ENCODE measurements at places on chromosomes 1 and 21.

DNA sequence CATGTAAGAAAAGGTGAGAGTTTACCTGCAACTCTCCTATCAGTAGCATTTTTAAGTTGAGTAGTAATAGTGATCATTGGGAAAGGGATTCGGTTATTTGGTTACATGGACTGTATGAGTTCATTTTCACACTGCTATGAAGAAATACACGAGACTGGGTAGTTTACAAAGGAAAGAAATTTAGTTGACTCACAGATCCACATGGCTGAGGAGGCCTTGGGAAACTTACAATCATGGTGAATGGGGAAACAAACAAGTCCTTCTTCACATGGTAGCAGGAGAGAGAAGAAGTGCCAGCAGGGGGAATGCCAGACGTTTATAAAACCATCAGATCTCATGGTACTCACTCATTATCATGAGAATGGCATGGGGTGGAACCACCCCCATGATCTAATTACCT, 59.3 kb upstream of the FBXO28 start:
- DNase-seq: no peak

GRCh38 chr1:17892225-17892624, 137.1 kb downstream of the ACTL8 start:
- DNase-seq: no peak

DNA sequence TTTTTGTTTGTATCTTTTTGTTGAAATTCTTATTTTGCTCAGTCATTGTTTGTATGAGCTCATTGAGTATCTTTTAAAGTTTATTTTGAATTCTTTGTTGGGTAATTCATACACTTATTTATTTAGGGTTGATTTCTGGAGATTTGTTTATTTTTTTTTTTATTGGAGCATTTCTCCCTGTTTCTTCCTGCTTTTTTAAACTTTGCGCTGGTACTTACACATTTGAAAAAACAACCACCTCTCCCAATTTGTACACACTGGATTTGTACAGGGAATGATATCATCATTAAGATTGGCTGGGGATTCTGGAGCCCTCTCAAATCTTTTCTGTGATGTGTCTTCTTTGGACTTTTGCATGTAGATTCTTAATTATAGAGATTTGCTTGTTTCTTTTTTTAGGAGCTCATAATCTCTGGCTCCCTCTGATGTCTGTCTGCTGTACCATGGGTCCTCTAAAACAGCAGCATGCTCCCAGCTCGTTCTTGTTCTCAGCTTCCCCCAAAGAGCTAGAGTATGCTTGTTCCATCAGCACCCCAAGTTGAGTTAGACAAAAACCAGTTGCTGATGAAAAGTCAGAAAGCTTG, 310.7 kb downstream of the DUSP10 start:
- no peak for DNase-seq

DNA sequence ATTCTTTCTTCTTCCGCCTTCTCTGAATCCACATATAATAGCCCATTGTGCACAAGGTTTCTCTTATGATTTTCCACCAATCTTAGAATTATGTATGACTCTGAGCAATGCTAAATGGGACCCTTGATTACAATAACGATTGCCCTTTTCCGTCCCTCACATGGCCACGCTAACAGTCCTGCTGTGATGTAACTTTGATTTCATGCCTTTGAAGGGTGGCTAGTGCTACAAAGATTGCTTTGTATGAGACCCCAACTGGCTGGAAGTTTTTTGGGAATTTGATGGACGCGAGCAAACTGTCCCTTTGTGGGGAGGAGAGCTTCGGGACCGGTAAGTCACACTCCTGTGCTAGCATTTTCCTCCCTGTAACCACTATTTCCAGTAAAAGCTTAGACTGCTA, 45.3 kb downstream of the PGM1 start:
- DNase-seq: no peak

DNA sequence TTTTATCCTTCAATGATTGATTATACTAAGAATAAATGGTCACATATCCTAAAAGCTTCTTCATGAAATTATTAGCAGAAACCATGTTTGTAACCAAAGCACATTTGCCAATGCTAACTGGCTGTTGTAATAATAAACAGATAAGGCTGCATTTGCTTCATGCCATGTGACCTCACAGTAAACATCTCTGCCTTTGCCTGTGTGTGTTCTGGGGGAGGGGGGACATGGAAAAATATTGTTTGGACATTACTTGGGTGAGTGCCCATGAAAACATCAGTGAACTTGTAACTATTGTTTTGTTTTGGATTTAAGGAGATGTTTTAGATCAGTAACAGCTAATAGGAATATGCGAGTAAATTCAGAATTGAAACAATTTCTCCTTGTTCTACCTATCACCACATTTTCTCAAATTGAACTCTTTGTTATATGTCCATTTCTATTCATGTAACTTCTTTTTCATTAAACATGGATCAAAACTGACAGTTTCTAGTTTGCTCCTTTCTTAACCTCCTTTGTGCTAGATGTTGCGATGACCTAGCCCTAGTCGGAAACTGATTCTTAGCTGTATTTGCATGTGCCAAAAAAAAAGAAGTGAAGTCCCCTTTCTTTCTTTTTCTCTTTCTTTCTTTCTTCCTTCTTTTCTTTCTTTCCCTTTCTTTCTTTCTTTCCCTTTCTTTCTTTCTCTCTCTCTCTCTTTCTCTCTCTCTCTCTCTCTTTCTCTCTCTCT, 45.1 kb downstream of the MAP3K7CL start:
- DNase-seq: no peak

DNA sequence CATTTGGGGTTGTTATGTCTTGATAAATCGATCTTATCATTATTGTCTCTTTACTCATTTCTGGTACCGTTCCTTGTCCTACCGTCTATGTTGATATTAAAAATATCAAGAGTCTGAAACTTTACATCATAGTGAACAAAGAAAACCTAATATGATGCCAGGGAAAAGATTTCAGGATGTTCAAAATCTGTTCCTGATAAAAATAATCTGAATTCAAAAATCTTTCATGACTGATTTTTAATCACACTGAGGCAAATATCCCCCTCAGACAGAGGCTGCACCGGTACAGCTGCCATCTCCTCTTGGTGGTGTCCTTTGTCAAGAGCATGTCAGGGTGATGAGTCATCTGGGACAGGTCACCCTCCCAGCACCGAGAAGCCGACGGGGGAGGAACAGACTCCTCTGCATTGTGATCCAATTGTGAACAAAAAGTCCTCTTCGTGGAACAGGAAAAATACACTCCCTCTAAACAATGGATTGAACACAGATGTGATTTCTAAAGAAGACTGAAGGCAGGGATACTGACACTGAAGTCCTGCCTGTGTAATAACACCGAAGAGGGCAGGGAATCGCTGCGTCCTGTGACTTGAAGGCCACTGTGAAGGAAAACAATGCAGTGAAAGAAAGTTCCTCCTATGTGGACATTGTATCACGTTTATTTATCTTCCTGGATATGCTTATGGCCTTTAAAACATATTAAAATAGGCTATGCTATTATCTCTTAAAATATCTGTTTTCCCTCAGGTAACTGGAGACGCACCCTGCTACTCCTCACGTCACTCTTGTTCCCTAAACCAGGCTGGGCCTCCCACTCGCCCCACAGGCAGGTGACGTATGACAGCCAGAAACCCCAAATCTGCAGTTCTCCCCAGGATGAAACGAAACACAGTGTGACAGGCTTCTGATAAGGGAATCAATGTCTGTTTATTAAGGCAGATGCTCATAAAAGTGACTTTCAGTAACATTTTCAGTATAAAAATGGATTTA, 4.3 kb upstream of the SPATC1L start:
- DNase-seq: no peak

DNA sequence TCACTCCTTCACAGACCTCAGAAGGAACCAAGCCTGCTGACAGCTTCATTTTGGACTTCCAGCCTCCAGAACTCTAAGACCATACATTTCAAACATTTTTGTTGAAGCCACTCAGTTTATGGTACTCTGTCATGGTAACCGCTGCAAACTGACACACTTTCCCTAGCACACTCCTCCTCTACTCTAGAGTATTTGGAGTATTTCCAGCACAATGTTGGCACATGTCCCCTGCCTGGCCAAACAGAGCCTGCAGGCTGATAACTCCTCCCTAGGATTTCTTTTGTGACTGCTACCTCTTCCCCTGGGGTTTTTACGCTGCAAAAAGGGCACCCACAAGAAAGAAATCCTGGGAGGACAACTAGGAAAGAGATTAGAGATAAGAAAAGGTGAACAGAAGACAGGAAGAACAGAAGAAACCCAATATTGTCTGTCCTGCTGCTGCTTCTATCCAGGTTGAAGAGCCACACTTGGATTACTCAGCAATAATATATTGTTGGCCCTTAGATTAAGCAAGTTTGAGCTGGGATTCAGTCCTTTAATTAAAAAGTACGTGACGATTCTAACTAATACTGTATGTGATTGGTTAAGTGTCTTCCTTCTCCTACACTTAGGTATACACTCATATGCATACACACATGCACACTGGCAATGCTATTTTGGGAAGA, 844.1 kb downstream of the LTN1 start:
- no peak for DNase-seq

GRCh38 chr1:19765623-19766022, 34.1 kb downstream of the TMCO4 start:
- DNase-seq: no peak

DNA sequence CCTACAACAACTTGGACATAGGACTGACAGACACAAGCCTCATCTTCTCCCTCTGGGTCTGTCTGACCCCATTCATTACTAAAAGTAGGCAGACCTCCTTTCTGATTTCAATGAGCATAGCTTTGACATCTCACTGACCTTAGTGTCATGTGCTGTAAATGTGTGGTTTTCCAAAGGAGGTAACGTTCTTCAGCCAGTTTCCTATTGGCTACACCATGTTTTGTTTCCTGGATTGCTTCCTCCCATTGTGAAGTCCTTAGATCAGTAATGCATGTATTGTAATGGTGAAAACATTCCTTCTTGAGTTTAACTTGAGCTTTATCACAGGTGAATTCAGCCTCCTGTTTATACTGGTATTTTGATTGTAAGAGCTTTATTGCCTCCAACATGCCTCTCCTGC, 20.6 kb downstream of the STXBP3 start:
- DNase-seq: no peak

DNA sequence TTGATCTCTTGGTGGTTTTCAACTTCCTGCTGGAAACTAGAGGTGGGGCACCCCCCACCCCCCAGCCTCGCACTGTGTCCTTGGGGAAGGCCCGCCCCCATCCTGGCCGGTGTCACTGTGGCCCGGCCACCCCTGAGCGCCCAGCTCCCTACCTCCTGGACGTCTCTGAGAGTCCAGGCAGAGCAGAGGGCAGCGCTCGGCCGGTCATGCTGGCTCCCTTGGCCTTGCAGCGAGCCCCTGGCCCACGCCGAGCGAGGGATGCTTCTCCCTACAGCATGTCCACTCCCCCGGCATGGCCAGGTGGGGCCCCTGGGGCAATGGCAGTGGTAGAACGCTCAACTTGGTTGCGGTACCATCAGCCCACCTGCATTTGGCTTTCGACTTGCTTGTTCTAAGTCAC, 28.7 kb upstream of the TRAPPC10 start:
- DNase-seq: no peak

GRCh38 chr1:206490771-206491405, 16.4 kb upstream of the RASSF5 start:
- no peak for DNase-seq

DNA sequence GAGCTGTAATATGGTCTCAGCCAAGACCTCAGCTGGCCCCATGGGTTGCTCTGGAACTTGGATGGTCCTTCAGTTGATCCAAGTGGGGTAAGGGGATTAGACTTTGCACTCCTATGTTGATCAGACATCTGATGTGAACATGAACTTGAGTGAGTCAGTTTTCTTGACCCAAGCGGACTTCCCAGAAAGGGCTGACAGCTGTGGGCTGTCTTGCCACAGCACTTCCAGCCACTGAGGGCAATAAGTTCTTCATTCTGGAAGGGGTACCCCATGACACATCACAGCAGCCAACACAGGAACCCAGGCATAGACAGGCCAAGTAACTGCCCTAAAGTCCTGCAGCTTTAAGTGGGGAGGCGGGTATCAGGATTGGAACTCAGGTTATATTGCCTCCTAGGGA, 93.9 kb upstream of the USP24 start:
- no peak for DNase-seq

DNA sequence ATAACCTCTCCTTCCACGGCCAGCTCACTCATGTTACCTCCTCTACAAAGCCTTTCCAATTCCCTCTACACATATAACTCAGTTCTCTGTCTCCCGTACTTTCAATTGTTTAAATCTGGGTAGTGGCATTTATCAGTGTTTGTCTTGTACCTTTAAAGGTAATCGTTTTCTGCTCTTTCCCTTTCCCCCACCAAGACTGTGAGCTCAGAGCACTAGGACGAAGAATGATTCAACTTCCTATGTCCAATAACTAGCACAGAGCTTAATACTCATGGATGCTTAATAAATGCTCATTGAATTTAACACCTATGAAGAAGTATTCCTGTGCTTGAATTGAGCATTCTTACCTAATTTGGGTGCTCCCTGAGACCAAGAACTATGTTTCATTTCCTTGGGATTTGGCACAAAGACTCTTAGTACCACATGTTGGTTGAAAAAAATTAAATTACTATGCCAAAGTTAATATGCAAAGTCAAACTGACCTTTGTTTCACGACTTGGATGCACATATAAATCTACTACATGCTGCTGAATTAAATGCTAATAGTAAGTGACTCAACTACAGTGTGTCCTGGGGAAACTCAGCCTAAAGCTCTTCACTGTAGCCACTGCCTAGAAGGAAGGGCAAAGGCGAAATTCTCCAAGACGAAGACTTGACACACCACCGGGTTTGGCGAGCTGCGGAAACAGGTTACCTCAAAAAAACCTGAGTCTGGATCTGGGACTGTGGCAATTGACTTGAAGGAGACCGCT, 30.6 kb upstream of the C1orf185 start:
- DNase-seq: no peak

DNA sequence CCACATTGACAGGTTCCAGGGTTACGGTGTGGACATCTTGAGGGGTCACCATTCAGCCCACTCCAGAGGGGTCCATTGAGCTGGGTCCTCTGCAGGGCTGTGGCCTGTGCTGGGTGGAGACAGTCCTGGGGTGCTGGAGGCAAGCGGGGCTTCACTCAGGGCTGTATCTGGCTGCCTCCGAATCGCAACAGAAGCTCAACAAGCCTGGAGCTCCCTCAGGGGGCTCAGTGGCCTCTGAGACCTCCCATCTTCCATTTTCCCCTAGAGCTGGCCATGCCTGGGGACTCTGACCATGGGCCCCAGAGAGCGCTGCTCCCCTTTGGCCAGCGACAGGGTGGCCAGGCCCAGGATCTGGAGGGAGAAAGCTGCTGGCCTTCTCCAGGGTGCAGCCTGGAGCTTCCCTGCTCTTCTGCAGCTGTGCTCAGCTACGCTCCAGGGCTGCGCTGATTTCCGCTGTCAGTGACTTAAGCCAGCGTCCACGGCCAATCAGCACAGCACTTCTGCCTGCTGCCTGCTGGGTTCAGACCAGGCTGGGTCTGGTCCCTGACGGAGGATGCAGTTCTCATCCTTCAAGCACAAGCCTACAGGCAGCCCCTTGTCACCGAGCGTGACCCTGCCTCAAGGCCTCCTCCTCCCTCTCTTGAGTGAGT, 45.0 kb upstream of the ADARB1 start:
- DNase-seq: no peak

GRCh38 chr1:51336004-51336403, 5.6 kb upstream of the TTC39A start:
- DNase-seq: no peak

GRCh38 chr1:58576727-58577653, at the start of gene TACSTD2:
TACSTD2 (minus strand) TSS chr1:58577252; CDS start chr1:58577156, 96 bp downstream.
- DNase-seq: no peak

GRCh38 chr1:239572183-239572582, 185.8 kb downstream of the CHRM3 start:
- no peak for DNase-seq

Data from stimulated activated CD8-positive, alpha-beta memory T cell treated with anti-CD3 and anti-CD28 coated beads, Interleukin-2, amount 100 ng/mL, for 1 hour (primary cell).